Naive thymus-derived CD4-positive, alpha-beta T cell (primary cell): ENCODE measurements at places on chromosomes 7 and 10. TPM values are rescaled to one million over a fixed set of nuclear protein-coding genes. Genes with fewer than 3 reads are reported as not detected.

PLAC9 gene
- not detected for total RNA-seq

NPC1L1 gene
- total RNA-seq: 0.32 TPM

TAS2R5 gene
- 1.0 and 1.2 TPM in 2 replicates for total RNA-seq

HMX3 gene
- total RNA-seq: not detected in 2 replicates

HOGA1 gene
- total RNA-seq: not detected

COPS6 gene
- total RNA-seq: 94.9 and 103 TPM in 2 replicates

TMEM196 gene
- total RNA-seq: not detected

ADAMTS14 gene
- total RNA-seq: 0.08 TPM

HGF gene
- total RNA-seq: not detected

DDC gene
- total RNA-seq: not detected

CPXM2 gene
- not detected for total RNA-seq

NME8 gene
- total RNA-seq: not detected in 2 replicates

SLC18A3 gene
- total RNA-seq: not detected

DENND2A gene
- not detected for total RNA-seq

AS3MT gene
- total RNA-seq: 2.1 TPM

SLC13A4 gene
- not detected for total RNA-seq

SPDYE5 gene
- total RNA-seq: 0.30 TPM

CCAR1 gene
- 87.7 TPM for total RNA-seq

SUN3 gene
- total RNA-seq: not detected

GLI3 gene
- not detected in 2 replicates for total RNA-seq

SPDYE2B gene
- not detected for total RNA-seq

IGFBP1 gene
- total RNA-seq: not detected
